A549 treated with RU486 at 1 μM for 4 hours (cell line): ENCODE measurements at places on chromosomes 1 and 21. TPM values are rescaled to one million over a fixed set of nuclear protein-coding genes. Genes with fewer than 3 reads are reported as not detected.

The RNF207 gene
- total RNA-seq: 9.8 to 16.6 TPM (median 14.4 TPM) in 5 replicates

The KPRP gene
- not detected in 5 replicates for total RNA-seq

The CTSK gene
- total RNA-seq: 1.3 to 2.3 TPM (median 1.5 TPM) in 5 replicates

The SPRR2A gene
- total RNA-seq: not detected in 5 replicates

The ECE1 gene
- total RNA-seq: 49.9 to 66.6 TPM (median 57.5 TPM) in 5 replicates

The COL9A2 gene
- 0.23 to 0.28 TPM (median 0.25 TPM) in 5 replicates for total RNA-seq

The TUT4 gene
- total RNA-seq: 14.9 to 20.3 TPM (median 17.6 TPM) in 5 replicates

The CNIH3 gene
- total RNA-seq: 0.57 to 0.98 TPM (median 0.74 TPM) in 5 replicates

The AMY1A gene
- total RNA-seq: not detected in 5 replicates

The RASSF5 gene
- 1.0 to 1.4 TPM (median 1.2 TPM) in 5 replicates for total RNA-seq

The CELA3B gene
- total RNA-seq: not detected in 5 replicates

The FAM72C gene
- 2.8 to 7.1 TPM (median 5.3 TPM) in 5 replicates for total RNA-seq

The TACSTD2 gene
- 0.14 TPM in 1 of 5 replicates, not detected in the others for total RNA-seq

The SASS6 gene
- total RNA-seq: 2.6 to 5.2 TPM (median 4.3 TPM) in 5 replicates

The GATAD2B gene
- total RNA-seq: 6.8 to 10.3 TPM (median 8.7 TPM) in 5 replicates

The PITHD1 gene
- 31.0 to 42.0 TPM (median 38.2 TPM) in 5 replicates for total RNA-seq

The NR5A2 gene
- 3.1 to 7.0 TPM (median 5.6 TPM) in 5 replicates for total RNA-seq

The CNST gene
- total RNA-seq: 5.8 to 9.0 TPM (median 8.1 TPM) in 5 replicates

The BATF3 gene
- total RNA-seq: 18.4 to 34.7 TPM (median 32.8 TPM) in 5 replicates

The SRM gene
- 134 to 228 TPM (median 214 TPM) in 5 replicates for total RNA-seq

The ANXA9 gene
- total RNA-seq: 0.54 to 1.3 TPM (median 0.70 TPM) in 5 replicates

The NCSTN gene
- total RNA-seq: 40.6 to 47.7 TPM (median 43.9 TPM) in 5 replicates

The CDK18 gene
- 0.70 to 1.3 TPM (median 0.90 TPM) in 5 replicates for total RNA-seq

The C1orf87 gene
- total RNA-seq: not detected in 5 replicates

The IL12RB2 gene
- total RNA-seq: not detected in 5 replicates

The MEX3A gene
- 1.2 to 3.2 TPM (median 2.3 TPM) in 5 replicates for total RNA-seq

The S100A10 gene
- 1,857 to 2,427 TPM (median 2,095 TPM) in 5 replicates for total RNA-seq

The RIPK4 gene
- total RNA-seq: 12.4 to 16.6 TPM (median 14.3 TPM) in 5 replicates

The KRTAP20-1 gene
- total RNA-seq: not detected in 5 replicates

The ERICH3 gene
- total RNA-seq: not detected in 5 replicates

The PPCS gene
- 31.3 to 39.6 TPM (median 38.7 TPM) in 5 replicates for total RNA-seq

The CHRM3 gene
- total RNA-seq: 0.06 to 0.08 TPM (median 0.06 TPM) in 3 of 5 replicates, not detected in the others

The CD2 gene
- total RNA-seq: not detected in 5 replicates

The DAB1 gene
- not detected in 5 replicates for total RNA-seq

The NUP210L gene
- not detected in 5 replicates for total RNA-seq
